ENCODE measurements at places on chromosomes 3 and 15.
A peak's percentile ranks its signal among the peaks of the same experiment; 100 is the strongest.

GRCh38 chr3:27252646-27253045 lies 116.5 kb downstream of the NEK10 start:
- no peak for DNase-seq

DNA sequence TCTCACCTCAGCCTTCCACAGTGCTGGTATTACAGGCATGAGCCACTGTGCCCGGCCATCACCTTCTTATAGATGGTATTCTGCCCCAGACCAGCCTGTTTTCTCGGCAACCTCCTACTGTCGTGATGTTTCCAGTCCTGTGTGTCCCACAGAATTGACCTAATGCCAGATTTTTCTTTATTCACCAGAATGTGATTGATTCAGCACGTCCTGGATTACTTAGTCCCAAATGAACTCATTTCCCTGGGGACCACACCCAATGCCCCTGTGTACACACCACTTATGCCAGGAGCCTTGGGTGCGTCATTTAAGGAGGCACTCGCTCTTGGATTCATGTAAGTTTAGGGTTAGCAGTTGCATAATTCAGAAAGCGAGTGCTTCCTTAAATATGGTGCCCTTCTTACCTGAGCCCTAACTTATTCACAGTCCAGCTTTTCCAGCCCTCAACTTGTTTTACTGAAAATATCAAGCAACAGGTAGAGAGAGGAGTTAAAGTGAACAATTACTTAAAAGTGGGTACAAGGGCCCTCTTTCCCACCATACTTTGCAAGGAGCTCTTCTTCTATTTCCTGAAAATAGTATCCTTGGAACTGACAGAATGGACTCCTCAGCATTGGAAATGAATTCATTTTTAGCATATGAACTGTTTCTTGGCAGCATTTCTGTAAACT lies 64.6 kb upstream of the UBE2E1 start:
- peak; percentile 76 for DNase-seq

- no peak for DNase-seq
Measured at GRCh38 chr3:30227571-30228301, 378.7 kb upstream of the TGFBR2 start.

- no peak for DNase-seq
Measured at GRCh38 chr15:27043770-27044169, 72.8 kb downstream of the GABRG3 start.

DNA sequence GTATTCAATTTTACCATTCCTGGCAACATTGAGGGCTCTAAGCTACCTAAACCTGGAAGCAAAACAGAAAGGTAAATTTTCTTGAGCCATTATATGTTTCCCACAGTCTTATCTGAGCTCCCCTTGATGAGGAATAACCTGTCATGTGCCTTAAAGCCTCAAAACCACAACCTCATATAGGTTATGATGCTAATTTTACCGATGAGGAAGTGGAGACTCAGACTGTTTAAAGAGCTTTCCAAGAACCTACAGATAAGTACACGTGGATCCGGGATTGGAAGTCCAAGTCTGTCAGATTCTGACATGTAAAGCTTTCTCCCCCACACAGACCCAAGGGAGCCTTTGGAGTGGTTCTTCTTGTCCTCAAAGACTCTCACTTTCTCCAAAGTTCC lies 140.5 kb downstream of the SEMA6D start:
- no peak for DNase-seq

DNA sequence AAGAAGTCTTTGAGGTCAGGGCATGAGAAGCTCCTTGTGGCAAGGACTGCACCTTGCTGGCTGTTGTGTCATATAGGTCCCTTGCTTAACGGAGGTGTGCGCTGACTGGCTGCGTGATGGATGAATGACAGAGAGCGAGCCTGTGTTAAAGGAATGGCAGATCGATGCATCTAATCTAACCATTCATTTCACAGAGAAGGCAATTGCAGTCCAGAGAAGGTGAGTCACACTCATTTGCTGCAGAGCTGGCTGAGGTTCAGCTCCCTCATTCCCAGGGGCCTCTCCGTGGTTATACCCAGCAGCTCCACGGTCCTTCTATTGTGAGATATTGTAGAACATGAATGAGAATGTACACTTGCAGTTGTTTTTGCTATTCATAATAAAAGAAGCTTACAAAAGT lies 289.3 kb downstream of the EPHB1 start:
- DNase-seq, result no peak

DNA sequence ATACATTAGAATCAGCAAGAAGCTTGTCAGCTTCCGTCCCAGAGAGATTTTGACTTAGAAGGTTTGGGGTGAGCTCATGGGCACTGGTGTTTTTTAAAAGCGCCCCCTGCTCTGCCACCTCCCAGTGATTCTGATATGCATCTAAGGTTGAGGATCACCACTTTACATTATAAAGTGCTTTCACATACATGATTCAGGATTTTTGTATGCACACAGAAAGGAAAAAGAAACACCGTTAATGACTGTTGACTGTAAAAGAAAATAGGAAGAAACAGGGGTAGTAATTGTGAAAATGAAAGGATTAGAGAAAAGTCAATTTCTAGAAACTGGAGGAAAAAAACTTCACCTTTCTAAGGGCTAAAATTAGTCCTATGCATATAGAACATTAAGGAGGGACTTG lies 104.9 kb upstream of the ZBED2 start:
- no peak for DNase-seq

DNA sequence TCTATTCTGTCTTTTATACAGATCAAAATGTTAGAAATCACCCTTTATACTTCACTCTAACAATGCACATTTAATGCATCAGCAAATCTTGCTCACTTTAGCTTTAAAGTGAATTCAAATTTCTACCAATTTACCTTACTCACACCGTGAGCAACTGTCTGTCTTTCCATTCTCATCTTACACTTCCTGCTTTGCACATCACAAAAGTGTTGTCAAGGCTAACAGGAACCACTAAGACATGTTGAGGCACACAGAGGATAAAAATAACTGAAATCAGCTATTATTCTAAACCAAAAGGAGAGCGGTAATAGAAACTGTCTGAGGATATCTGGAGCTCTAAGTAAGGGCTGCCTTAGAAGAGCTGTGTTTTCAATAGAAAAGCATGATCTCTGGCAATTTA lies 519.9 kb downstream of the ZBBX start:
- DNase-seq, result no peak

- DNase-seq, result no peak
Measured at GRCh38 chr15:22263738-22264137, 183.4 kb downstream of the OR4M2 start.

DNA sequence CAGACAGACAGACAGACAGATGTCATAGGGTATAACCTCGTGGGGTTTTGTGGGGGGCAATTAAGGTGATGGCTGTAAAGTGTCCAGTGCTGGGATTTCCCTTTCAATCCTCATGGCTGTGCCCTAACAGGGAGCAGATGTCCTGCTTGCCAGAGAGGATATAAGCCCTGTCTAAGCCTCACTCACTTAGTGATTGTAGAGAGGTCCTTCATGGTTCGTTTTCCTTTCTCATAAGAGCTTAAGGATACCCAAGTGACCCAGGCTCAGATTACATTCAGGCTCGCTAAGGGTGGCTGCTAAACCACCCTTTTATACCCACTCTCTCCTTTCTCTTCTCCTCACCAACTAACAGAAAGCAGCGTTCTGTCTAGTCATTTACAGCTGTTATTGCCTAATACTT lies 19.2 kb downstream of the LYSMD2 start:
- DNase-seq, result no peak

DNA sequence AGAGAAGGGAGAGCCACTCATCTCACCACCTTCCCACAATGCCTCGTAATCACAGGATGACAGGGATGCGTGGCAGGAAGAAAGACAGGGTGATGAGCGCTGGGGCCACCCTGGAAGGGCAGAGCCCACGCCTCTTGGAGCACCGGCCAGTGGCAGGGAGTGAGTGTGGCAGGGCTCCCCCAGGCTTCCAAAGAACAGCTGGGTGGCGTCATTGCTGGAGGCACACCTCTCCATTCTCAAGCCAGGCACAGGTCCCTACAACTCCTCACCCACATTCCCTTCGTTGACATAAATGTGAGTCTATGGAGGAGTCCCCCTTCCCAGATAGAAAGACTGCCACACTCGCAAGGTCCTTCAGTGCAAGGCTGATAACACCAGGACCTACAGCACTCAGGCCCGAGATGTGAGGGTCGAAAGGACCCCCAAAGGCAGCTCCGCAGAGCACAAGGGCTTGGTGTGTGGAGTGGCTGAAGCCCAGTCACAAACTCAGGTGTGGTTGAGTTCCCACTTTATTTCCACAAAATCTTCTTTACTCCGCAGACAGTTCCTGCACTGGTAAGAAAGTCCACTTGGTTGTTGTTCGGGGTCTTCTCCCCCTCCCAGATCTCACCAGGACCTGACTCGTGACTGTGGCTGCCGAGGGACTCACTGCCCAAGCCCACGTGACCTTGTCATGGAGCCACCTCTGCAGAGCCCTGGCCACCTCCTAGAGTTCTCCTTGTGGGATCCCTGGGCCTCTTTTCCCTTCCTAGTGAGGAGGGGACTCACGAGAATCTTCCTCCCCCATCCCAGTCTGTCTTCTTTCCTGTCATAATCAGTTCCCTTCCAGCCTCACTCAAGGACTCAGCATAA lies 22.4 kb upstream of the CORO2B start:
- DNase-seq, result no peak

DNA sequence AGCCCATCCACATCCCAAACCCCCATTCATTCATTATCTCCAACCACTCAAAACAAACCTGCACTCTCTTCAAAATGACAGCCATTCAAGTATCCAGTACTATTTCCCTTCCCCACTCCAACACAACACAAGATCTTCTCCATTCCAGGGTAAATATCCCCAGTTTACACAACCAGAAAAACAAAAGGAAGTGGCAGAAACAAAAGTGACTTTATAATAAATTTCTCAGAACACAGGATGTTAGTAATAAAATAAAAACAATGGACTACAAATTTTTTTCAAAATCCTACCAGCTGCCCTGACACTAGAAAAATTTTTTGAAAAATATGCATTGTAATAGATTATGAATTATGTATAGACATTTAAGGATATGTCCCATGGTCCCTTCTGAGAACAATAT lies 14.2 kb downstream of the CPA3 start:
- no peak for DNase-seq

DNA sequence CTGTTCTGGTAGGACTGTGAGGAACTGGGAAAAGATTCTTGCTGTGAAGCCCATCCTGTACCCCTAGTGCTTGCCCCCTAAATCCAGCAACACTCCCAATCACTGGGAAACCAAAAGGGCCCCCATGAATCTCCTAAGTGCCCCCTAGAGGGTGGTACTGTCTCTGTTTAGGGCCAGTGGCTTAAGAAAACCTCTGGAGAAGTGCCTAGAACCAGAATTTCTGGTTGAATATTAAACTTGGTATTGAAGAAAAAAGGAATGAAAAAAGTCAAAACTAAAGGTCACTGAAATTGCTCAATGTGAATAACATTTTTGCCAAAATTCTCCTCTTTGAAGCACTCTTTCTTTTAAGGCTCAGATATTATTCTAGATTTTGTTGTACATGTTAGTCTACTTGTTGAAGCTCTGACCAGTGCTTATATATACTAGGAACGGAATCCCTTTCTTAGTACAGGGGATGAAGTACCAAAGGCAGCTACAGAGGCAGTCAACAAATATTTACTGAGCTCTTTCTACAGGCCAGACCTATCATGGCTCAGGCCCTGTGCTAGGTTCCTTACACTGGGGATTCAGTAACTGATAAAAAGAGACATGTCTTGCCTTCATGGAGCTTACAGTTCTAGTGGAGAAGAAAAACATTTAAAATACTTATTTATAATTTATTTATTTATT lies 138.8 kb downstream of the MYLK start:
- DNase-seq, result no peak

DNA sequence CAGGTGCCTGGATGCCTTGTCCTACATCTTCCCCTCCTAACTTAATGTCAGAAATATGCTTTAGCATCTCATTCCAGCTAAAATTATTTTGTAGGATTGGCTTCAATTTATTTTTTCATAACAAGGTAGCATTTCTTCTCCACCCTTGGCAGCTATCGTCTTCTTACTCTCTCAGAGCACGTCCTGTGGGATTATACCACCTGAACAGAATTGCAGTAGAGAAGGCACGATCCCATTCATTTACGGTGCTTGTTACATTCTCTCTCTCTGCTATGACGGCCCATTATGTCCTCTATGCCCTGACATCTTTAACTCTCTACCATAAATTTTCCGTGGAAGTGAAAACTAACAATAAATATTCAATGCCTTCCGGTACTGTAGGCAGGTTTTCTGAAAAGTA lies 103.3 kb downstream of the ROBO1 start:
- DNase-seq, result no peak

GRCh38 chr3:171357721-171358120 lies 102.5 kb downstream of the TNIK start:
- DNase-seq, result no peak

GRCh38 chr15:38019066-38019465 lies 84.6 kb downstream of the TMCO5A start:
- no peak for DNase-seq

DNA sequence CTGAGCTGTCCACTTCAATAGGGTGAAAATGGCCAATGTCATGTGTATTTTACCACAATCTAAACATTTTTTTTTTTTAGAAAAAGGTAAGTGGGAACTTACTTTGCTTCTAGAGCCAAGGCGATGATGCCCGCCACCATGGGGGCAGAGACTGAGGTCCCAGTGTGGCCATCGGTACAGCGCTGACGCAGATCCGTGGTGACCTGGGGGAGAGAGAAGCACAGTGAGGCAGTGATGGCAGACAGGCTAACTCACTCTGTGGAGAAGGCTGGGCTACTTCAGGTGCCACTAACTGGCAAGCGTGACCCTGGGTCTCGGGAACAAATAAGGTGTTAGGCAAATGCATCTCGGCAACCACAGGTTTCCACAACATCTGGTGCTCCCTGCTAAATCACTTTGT lies 94.3 kb upstream of the SNRPA1 start:
- no peak for DNase-seq

- no peak for DNase-seq
Measured at GRCh38 chr15:64942356-64942755, 30.7 kb downstream of the ANKDD1A start.

DNA sequence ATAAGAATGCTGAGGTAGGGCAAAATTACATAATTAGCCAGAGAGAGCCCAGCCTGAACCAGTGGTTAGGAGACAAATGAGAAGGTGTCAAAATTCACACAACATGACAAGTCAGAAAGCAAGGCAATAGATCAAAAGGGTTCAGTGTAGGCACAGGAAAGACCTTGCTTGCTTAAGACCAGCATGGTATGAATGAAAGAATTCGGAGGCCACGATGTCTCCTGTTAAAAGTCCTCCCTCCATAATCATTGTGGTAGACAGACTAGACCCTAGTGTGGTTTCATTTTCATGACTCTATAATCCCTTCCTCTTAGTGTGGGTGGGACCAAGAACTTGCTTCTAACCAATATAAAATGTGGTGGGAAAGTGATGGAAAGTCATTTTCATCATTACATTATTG lies 98.7 kb upstream of the ANKRD28 start:
- no peak for DNase-seq

- DNase-seq, result no peak
Measured at GRCh38 chr15:75225951-75226732, 24.5 kb downstream of the C15orf39 start.

Data from colonic mucosa (tissue), 4 donors.